ENCODE measurements at places on chromosomes 16 and 17. TPM values are rescaled to one million over a fixed set of nuclear protein-coding genes. Genes with fewer than 3 reads are reported as not detected.

GRCh38 chr17:66829386-66829864 is 5.5 kb upstream of the CACNG5 start:
- DNase-seq, result no peak
- H3K36me3 ChIP-seq, result no peaks in the 10 kb centered on the region
- peaks cover 24% of the 10 kb centered on the region for H3K27me3 ChIP-seq
- H3K27ac ChIP-seq, result no peak overlapping the region
- H3K4me3 ChIP-seq, result no peak overlapping the region

GRCh38 chr16:14004031-14004728 is 66.9 kb upstream of the MRTFB start:
- no peak overlapping the region for H3K4me3 ChIP-seq
- H3K36me3 ChIP-seq, result no peaks in the 10 kb centered on the region
- peak overlapping the region; percentile 20 for H3K27ac ChIP-seq
- H3K4me1 ChIP-seq, result peaks cover 28% of the 10 kb centered on the region
- no peaks in the 10 kb centered on the region for H3K27me3 ChIP-seq

GRCh38 chr16:87376660-87377059 is 6.9 kb downstream of the FBXO31 start:
- H3K36me3 ChIP-seq, result peaks cover 6% of the 10 kb centered on the region
- peak; percentile 10 for DNase-seq
- no peak overlapping the region for H3K4me3 ChIP-seq
- no peak overlapping the region for H3K27ac ChIP-seq

GRCh38 chr16:49596648-49597291 is 223.2 kb downstream of the C16orf78 start:
- H3K4me3 ChIP-seq, result no peak overlapping the region
- H3K27ac ChIP-seq, result peak overlapping the region; percentile 41
- H3K4me1 ChIP-seq, result peaks cover 15% of the 10 kb centered on the region
- DNase-seq, result no peak

GRCh38 chr16:68491576-68491950 is 43.3 kb upstream of the SMPD3 start:
- no peak overlapping the region for H3K27ac ChIP-seq
- no peaks in the 10 kb centered on the region for H3K27me3 ChIP-seq
- H3K4me3 ChIP-seq, result no peak overlapping the region
- peaks cover 8% of the 10 kb centered on the region for H3K4me1 ChIP-seq

The ITGA2B gene
- 5.2 TPM for total RNA-seq

The SNX20 gene
- total RNA-seq, result 15.4 TPM

The TLCD3A gene
- 8.9 TPM for total RNA-seq

DNA sequence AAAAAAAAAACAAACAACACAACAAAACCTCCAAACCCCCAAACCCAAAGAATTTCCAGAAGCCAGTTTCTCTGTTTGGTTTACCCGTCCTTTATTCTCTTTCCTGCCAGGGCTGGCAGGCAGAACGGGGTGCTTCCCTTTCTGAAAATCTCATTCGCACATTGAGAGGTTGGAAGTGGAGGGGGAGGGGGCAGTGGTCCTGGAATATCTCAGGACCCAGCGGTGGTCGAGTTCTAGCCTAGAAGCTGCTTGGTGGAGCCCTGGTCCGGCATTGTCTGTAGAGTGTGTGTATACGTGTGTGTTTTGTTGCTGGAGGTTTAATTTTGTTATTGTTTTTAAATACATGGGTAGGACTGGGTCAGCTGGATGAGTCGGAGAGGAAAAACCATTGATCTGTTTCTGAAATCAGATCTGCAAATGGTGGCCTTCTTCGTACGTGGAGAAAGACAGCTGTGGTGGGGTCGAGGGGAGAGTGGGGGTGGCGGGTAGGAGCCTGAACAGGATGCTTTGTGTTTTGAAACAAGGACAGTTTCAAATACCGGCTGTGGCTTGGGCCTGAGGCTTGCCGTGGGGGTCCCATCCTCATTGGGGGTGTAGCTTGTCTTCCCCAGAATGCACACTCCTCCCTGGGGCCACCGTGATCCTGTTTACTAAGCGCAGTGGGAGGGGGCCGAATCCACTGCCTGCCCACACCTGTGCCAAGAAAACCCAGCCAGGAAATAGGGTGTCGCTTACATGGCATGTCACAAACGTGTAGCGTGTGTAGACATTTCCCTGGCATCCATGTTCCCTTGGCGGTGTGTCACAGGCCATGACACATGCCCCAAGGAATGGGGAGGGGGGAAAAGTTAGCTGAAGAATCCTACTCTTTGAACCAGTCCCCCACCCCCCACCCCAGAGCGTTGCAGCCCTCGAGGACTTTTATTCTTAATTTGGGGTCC is 1.6 kb downstream of the CMIP start:
- peak overlapping the region; percentile 94 for H3K4me3 ChIP-seq
- H3K27ac ChIP-seq, result peak overlapping the region; percentile 93

DNA sequence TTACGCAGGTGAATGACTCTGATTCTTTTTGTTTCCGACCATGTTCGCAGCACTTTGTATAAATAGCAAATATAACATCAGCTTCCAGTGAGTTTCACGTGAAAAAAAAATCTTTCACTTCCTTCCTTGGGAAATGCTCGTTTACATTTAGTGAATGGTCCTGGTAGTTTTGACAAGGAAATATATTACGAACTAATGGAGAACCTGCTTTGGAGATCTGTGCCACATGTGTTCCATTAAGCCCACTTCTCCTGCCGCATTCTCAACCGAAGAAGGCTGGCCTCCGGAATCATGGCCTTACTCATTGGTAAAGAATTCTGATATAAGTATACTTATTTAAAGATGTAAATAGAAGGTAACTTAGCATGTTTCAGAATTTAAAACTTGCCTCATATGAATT is 3.6 kb downstream of the CRAMP1 start:
- H3K27me3 ChIP-seq, result no peaks in the 10 kb centered on the region
- no peak for DNase-seq
- H3K4me1 ChIP-seq, result peaks cover 51% of the 10 kb centered on the region
- peak overlapping the region; percentile 73 for H3K27ac ChIP-seq
- H3K4me3 ChIP-seq, result peak overlapping the region; percentile 92

The PIRT gene
- total RNA-seq, result not detected

DNA sequence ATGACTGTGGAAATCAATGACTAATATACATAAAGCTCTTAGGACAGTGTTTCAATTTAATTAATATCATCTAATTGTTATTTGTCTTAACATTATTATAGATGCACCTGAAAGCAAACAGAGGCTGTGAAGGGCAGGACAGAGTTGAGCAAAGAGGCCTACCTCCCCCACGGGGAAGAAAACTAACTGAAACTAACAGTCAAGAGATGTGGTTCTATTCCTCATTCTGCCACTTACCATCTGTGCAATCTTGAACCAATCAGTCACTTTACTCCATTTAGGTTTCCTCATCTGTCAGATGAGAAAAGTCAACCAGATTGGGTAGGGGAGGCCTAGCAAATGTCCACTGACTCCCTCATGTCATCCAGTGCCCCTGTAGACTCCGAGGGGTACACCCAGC is 59.1 kb downstream of the C17orf67 start:
- H3K27ac ChIP-seq, result no peak overlapping the region
- DNase-seq, result no peak
- no peak overlapping the region for H3K4me3 ChIP-seq
- H3K4me1 ChIP-seq, result peaks cover 2% of the 10 kb centered on the region
- H3K36me3 ChIP-seq, result no peaks in the 10 kb centered on the region
- H3K27me3 ChIP-seq, result peaks cover 11% of the 10 kb centered on the region

GRCh38 chr16:59849716-59850115 is 1115.6 kb upstream of the GOT2 start:
- no peak overlapping the region for H3K27ac ChIP-seq
- H3K36me3 ChIP-seq, result no peaks in the 10 kb centered on the region
- no peaks in the 10 kb centered on the region for H3K27me3 ChIP-seq
- H3K4me3 ChIP-seq, result no peak overlapping the region
- no peak for DNase-seq

DNA sequence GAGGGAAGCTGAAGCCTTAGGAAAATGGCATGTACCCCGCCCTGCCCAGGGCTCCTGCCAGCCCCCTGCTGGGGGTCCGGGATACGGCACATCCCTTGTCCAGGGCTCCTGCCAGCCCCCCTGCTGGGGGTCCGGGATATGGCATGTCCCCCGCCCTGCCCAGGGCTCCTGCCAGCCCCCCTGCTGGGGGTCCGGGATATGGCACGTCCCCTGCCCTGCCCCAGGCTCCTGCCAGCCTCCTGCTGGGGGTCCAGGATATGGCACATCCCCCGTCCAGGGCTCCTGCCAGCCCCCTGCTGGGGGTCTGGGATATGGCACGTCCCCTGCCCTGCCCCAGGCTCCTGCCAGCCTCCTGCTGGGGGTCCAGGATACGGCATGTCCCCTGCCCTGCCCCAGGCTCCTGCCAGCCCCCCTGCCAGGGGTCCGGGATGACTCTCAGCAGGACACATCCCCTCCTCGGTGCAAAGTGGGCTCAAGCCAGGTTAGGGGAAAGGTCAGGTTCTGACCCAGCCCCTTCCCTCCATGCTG is 43.2 kb downstream of the RPH3AL start:
- no peak overlapping the region for H3K27ac ChIP-seq
- H3K36me3 ChIP-seq, result no peaks in the 10 kb centered on the region
- H3K4me3 ChIP-seq, result no peak overlapping the region
- DNase-seq, result peak; percentile 42
- no peaks in the 10 kb centered on the region for H3K27me3 ChIP-seq

- no peaks in the 10 kb centered on the region for H3K36me3 ChIP-seq
- H3K27me3 ChIP-seq, result no peaks in the 10 kb centered on the region
- H3K4me1 ChIP-seq, result no peaks in the 10 kb centered on the region
- no peak for DNase-seq
- no peak overlapping the region for H3K4me3 ChIP-seq
- no peak overlapping the region for H3K27ac ChIP-seq
Measured at GRCh38 chr17:57707892-57708291, 37.2 kb downstream of the CCDC182 start.

The KCTD19 gene
- total RNA-seq, result 0.74 TPM

The SMTNL2 gene
- 6.4 TPM for total RNA-seq

DNA sequence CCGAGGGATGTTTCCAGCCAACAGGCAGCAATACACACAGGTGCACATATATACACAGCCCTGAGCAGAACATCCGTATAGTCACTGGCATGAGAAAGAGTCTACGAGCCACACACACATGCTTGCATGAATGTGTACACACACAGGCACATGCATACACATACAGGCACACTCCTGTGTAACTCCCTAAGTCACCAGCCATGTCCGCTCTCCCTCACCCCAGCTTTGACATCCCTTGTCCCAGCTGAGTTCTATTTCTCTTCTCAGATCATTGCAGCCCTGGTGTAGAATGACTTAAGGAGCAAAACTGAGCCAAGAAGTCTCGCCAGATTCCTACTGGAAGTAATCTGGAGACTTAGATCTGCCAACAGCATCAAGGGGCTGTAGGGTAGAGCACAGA is 13.1 kb downstream of the CDRT4 start:
- peaks cover 16% of the 10 kb centered on the region for H3K4me1 ChIP-seq
- H3K27ac ChIP-seq, result peak overlapping the region; percentile 27
- no peak for DNase-seq

GRCh38 chr17:83154311-83155127 is 75.1 kb downstream of the METRNL start:
- H3K4me1 ChIP-seq, result peaks cover 6% of the 10 kb centered on the region
- peaks cover 5% of the 10 kb centered on the region for H3K27me3 ChIP-seq
- no peak overlapping the region for H3K4me3 ChIP-seq
- H3K36me3 ChIP-seq, result no peaks in the 10 kb centered on the region

DNA sequence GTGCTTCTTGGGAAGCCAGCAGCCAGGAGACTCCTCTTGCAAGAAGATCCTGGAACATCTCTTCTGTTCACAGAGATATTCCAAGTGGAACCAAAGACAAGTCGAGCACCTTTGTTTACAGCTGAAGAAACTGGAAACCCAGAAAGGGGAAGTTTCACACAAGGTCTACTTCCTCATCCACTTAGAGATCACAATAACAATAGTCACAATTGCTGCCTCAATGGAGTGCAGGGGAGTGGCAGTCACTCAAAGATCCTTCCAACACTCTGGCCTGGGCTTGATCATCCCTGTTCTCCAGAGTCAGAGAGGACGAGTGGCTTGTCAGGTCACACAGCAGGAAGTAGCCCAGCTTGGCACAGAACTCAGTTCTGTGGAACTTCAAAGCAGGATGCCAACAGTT is 46.9 kb upstream of the SIAH1 start:
- no peaks in the 10 kb centered on the region for H3K36me3 ChIP-seq
- DNase-seq, result no peak
- H3K27me3 ChIP-seq, result no peaks in the 10 kb centered on the region
- no peak overlapping the region for H3K4me3 ChIP-seq

The IKZF3 gene
- total RNA-seq, result 7.1 TPM

The CCL1 gene
- not detected for total RNA-seq

DNA sequence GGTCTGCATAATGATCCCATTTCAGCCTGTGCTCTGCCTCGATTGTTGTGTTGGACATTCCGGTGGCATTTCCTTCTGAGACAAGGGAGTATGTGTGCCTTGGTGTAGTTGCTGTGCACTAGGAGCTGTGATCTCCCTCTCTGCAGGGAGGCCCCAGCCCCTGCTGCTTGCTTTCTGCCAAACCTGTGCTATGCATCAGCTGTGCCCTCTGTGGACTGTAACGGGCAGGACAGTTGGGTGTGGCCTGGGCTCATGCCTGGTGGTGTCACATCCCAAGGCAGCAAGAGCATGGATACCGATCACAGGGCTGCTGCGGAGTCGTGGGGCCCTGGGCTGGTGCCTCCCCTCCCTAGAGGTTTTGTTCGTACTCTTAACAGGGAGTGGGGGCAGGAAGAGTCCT is 3.8 kb upstream of the JPT2 start:
- no peak overlapping the region for H3K27ac ChIP-seq
- no peaks in the 10 kb centered on the region for H3K27me3 ChIP-seq
- peaks cover 11% of the 10 kb centered on the region for H3K4me1 ChIP-seq
- no peak for DNase-seq
- peaks cover 63% of the 10 kb centered on the region for H3K36me3 ChIP-seq
- no peak overlapping the region for H3K4me3 ChIP-seq

- no peaks in the 10 kb centered on the region for H3K4me1 ChIP-seq
- no peaks in the 10 kb centered on the region for H3K27me3 ChIP-seq
- H3K4me3 ChIP-seq, result no peak overlapping the region
- DNase-seq, result no peak
Measured at GRCh38 chr17:8806926-8807550, 7.9 kb upstream of the MFSD6L start.

DNA sequence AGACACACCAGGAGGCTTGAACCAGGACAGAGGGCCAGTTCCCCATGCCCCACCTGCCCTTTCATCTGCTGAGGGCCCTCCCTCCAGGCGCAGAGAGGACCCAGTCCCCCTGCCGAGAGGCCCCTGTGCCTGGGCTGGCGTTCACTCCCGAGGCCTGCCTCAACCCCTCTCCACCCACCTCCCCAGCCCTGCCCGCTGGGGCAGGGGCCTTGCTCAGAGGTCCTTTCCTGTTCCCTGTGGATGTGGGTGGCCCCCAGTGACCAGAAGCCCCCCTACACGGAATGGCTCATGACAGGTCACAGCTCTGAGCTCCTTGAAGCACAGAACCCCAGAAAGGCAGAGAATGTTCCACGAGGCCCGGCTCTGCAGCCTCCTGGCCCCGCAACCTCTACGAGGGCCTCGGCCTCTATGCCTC is 6.7 kb downstream of the TMC6 start:
- H3K27me3 ChIP-seq, result no peaks in the 10 kb centered on the region
- H3K4me3 ChIP-seq, result peak overlapping the region; percentile 27
- H3K4me1 ChIP-seq, result peaks cover 28% of the 10 kb centered on the region
- peak overlapping the region; percentile 53 for H3K27ac ChIP-seq
- peaks cover 75% of the 10 kb centered on the region for H3K36me3 ChIP-seq

The KRTAP4-5 gene
- not detected for total RNA-seq

The BCAS3 gene
- total RNA-seq, result 29.6 TPM

- H3K36me3 ChIP-seq, result no peaks in the 10 kb centered on the region
- peaks cover 68% of the 10 kb centered on the region for H3K4me1 ChIP-seq
- DNase-seq, result peak; percentile 93
- peak overlapping the region; percentile 93 for H3K27ac ChIP-seq
- H3K4me3 ChIP-seq, result peak overlapping the region; percentile 93
Measured at GRCh38 chr17:78253946-78254672, 22.7 kb downstream of the TMEM235 start.

The KLHL10 gene
- 0.50 TPM for total RNA-seq

The TSNAXIP1 gene
- total RNA-seq, result 3.5 TPM
